ENCODE measurements at places on chromosomes 1 and 21.

- DNase-seq = no peak
Measured at GRCh38 chr1:75233302-75233929, 99.2 kb downstream of the LHX8 start.

DNA sequence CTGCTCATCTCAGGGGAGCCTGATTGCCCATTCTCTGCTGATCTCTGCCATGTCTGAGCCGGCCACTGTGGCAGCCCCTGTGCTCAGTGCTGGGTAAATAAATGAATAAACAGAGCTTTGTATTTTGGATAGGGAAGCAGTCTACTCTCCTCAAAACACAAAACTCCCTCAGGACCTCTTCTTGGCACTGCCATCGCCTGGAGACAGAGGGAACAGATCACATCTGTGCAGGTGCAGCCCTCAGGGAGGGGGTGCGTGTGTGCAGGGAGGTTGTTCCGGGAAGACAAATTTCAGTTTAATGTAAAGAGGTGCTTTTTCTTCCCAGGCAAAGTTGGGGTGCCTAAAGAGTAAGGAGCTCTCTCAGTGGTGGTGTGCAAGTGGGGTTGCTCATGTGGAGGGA is 7.7 kb upstream of the FAM167B start:
- DNase-seq = no peak

GRCh38 chr1:8097077-8097799 is 71.1 kb upstream of the ERRFI1 start:
- no peak for DNase-seq

GRCh38 chr1:94608142-94608851 is 66.7 kb upstream of the F3 start:
- no peak for DNase-seq

GRCh38 chr1:214416417-214416816 is 135.0 kb downstream of the PTPN14 start:
- no peak for DNase-seq

- no peak for DNase-seq
Measured at GRCh38 chr21:32599091-32599490, 13.1 kb downstream of the CFAP298 start.

GRCh38 chr1:175877939-175878737 is 134.7 kb upstream of the TNR start:
- DNase-seq = no peak

GRCh38 chr1:57344265-57344664 is 79.6 kb downstream of the DAB1 start:
- DNase-seq = no peak

DNA sequence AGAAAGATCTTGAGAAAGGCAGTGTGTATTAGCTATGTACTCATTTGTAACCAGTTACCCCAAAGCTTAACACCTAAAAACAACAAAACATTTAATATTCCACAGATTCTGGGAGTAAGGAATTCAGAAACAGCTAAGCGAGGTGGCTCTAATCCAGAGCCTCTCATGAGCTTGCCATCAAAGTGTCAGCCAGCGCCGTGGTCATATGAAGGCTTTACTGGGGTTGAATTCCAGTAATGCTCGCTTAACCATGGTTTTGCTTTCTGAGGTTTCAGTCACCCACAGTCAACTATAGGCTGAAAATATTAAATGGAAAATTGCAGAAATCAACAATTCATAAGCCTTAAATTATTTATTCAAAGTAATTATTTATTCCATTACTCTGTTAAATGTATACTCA is 101.8 kb downstream of the CLIC6 start:
- no peak for DNase-seq

DNA sequence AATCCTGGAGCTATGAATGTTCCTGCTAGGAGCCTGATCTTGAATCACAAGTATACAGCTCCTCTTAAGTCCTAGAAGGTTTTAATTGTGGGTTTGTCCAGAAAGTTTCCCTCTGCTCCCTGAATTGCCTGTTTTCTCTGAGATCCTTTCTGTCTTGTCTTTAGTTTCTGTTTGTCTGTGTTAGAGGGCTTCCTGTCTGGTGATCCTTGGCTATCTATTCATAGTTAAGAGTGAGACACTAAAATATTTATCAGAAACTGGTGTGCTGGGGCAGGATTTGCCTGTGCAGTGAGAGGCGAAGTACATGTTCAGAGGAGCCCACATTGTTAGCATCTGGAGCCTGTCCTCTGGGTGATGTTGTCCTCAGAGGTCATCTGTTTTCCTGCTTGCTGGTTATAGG is 45.4 kb downstream of the ETS2 start:
- no peak for DNase-seq

DNA sequence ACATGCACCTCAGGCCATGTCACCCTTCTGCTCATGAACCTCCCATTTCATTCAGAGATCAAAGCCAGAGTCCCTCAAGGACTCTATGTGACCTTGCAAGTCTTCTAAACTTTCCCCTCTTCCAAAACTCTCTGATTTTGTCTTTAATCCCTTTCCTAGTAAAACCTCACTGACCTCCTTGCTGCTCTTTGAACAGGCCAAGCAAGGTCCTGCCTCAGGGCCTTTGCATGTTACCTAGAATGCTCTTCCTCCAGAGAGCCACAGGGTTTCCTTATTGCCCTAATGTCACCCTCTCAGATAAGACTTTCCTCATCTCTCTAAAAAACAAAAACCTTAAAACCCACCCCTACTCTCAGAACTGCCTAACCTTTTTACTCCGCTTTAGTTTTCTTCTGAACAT is 26.6 kb downstream of the IL23R start:
- no peak for DNase-seq

DNA sequence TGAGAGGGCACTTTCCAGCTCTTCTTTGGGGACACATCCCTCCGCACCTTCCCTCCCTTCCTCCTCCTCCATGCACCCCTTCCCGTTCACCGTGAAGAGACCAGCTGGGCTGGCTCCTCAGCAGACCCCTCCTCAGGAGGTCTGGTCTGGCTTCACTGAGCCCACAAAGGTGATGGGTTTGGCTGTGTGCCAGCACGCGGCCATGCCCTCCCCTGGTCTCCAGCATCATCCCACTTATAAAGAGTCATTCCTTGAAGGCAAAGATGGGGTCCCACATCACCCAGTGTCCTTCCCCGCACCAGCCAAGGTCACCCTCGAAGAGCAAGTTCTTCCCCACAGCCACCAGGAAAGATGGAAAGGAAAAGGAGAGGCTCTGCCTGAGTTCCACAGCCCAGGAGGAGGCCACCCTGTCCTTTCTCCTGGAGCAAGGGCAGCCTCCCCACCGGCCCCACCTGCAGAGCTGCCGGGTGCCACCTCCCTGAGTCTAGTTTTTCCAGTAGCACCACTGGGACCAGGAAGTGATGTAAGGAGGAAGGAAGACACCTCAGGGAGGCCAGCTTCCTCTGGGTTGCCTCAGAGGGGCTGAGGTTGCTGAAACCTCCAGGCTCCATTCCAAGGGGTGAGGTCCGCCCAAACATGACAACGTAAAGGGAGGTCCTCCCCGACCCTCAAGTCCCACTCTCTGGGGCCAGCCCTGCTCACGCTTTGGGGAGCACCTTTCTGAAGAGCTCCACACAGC is 32.7 kb downstream of the RIPK4 start:
- no peak for DNase-seq

DNA sequence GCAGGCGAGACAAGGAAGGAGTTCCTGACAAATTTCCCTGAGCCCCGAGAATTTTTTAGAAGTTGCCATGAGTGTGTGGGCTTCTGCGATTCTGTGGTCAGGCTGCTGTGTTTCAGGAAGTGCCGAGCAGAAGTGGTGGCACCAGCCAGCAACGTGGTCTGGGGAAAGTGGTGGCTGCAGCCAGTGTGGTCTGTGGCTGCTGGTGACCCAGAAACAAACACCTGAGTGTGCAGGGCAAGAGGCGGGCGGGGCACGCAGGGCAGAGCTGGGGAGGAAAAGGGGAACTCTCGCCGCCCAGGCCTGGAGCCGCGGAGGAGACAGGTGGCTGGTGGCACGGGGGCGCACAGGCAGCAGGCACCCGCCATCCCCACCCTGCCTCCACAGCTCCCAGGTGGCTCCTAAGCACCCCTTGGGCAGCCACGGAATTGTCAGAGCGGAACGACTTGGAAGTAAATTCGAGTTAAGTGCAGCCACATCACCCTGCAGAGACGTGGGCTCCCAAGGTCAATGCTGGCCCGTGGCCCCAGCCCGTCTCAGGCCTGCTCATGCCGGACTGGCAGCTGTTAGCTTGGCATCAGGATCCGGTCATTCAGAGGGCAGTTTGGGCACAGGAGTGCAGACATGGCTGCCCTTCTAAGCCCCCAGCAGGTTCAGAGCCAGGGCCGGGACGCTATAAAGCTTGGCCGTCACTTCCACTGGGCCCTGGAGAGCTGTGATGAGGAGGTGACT is 25.1 kb downstream of the PRDM16 start:
- no peak for DNase-seq

DNA sequence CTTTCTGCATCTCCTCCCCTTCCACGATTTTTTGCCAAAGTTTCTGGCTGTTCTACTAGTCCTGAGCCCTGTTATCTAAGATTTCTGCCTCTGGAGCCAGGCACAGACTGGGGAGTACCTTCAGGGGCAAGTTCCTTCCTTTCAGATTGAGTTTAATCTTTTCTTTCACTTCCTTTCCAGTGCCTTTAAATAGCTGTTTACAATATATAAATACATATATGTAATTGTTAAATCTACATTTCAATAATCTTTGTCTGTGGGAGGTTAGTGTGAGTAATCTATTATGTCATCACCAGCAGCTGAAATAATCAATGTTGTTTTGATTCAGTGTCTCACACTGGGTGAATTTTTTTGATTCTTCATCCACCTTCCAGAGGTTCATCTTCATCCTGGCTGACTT is 31.8 kb downstream of the DIPK1A start:
- DNase-seq = no peak

DNA sequence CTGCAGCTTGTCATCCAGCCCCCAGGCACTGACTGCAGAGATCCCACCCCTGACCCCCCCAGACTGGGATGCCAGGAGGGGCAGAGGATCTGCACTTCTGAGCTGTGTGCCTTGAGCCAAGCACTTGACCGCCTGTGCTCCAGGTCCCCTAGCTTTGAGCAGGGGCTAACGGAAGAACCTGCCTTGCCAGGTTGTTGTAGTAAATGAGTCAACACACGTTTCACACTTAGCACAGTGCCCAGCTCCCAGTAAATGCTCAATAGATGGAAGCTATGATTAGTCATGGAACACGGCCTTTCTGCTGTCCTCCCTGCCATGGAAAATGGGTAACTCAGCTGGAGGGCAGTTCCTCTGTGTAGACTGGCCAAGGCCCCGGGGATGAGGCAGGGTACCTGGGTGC is 24.1 kb downstream of the IFFO2 start:
- DNase-seq = no peak

DNA sequence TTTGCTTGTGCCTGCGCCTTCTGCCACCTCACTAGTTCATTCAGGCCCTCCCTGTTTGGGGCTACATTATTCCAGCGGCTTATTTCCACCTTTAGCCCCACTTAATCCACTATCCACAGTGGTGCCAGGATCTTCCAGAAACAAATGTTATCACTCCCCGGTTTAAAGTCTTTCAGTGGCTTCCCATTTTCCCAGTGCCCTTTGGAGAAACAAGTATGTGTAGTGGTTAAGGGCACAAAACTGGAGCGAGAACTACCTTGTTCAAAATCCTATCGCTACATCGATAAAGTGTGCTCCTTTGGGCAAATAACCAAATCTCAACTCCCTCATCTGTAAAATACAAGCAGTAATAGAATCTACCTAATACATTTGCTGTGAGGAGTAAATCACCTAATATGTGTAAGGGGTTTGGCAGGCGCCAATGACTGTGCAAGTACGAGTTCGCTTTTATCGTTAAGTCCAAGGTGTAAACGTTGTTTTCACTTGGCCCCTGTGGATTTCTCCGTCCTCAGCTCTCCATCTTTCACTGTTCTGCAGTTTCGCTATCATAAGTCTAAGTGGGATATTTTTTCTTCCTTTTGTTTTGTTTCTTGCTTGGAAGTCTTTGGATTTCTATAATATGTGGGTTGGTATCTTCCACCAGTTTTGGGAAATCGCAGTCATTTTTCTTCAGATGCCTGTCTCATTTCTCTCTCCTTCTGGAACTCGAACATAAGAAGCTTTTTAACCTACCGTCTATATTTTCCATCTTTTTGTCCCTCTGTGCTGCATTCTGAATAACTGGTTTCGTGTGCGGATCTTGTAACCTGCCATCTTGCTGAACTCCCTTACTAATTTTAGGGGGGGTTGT is 844 bp upstream of the MEAF6 start:
- no peak for DNase-seq

DNA sequence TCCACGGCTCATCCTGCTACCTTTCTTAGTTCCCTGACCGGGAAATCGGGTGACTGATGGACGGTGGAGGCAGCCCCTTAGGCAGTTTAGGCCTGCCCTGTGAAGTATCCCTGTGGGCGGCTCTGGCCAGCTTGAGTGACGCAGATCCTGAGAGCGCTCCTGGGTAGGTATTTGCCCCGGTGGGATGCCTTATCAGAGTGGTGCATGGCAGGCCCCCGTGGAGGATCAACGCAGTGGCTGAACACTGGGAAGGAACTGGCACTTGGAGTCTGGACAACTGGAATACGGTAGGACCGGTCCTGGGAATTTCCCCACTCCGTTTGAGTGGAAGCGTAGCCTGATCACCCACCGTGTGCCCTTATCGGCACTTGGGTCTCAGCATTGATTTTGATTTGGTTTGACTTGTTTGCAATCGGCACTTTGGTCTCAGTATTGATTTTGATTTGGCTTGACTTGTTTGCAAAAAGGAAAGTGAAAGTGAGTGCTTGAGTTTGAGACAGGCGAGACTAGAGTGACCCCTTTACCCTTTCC is 15.2 kb downstream of the PLA2G2F start:
- DNase-seq = no peak

- no peak for DNase-seq
Measured at GRCh38 chr1:6141592-6141991, 38.5 kb downstream of the CHD5 start.

- DNase-seq = no peak
Measured at GRCh38 chr1:94962409-94963265, 35.7 kb upstream of the CNN3 start.

GRCh38 chr21:43269440-43269839 is 100.6 kb downstream of the CRYAA start:
- DNase-seq = no peak

- DNase-seq = no peak
Measured at GRCh38 chr1:216907100-216907499, 183.9 kb upstream of the ESRRG start.

GRCh38 chr1:34914958-34915357 is 14.5 kb downstream of the DLGAP3 start:
- no peak for DNase-seq

- no peak for DNase-seq
Measured at GRCh38 chr1:86546787-86547221, at the start of gene CLCA4. Gene CLCA4, plus strand, starts transcription at chr1:86547078. Its CDS starts 42 bp downstream, at chr1:86547120.

GRCh38 chr1:193060406-193060805 is 994 bp downstream of the RO60 start:
- no peak for DNase-seq

- DNase-seq = peak; percentile 22
Measured at GRCh38 chr1:234842726-234843641, 233.0 kb upstream of the IRF2BP2 start.

GRCh38 chr1:23902321-23903278 is 10.6 kb downstream of the CNR2 start:
- DNase-seq = no peak

GRCh38 chr1:87915771-87916170 is 587.1 kb downstream of the LMO4 start:
- no peak for DNase-seq

- no peak for DNase-seq
Measured at GRCh38 chr1:107479865-107480350, 339.1 kb downstream of the NTNG1 start.
